CD14-positive monocyte (primary cell): ENCODE measurements at places on chromosomes 3 and 15.

DNA sequence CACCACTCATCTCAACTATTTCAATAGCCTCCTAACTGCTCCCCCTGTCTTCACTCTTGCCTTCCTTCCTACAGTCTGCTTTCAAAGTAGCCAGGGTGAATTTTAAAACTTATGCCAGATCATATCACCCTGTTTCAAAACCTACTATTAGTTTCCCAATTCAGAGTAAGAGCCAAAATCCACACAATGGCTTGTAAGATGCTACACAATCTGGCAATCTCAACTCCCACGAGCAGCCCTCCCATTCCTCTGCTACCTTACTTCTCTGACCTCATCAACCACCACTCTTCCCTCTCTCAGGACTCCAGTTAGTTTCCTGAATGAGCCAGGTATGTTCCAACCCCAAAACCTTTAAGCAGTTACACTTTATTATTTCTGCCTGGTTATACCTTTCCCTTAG lies 62.5 kb downstream of the VPS13C start:
- no peak for DNase-seq

DNA sequence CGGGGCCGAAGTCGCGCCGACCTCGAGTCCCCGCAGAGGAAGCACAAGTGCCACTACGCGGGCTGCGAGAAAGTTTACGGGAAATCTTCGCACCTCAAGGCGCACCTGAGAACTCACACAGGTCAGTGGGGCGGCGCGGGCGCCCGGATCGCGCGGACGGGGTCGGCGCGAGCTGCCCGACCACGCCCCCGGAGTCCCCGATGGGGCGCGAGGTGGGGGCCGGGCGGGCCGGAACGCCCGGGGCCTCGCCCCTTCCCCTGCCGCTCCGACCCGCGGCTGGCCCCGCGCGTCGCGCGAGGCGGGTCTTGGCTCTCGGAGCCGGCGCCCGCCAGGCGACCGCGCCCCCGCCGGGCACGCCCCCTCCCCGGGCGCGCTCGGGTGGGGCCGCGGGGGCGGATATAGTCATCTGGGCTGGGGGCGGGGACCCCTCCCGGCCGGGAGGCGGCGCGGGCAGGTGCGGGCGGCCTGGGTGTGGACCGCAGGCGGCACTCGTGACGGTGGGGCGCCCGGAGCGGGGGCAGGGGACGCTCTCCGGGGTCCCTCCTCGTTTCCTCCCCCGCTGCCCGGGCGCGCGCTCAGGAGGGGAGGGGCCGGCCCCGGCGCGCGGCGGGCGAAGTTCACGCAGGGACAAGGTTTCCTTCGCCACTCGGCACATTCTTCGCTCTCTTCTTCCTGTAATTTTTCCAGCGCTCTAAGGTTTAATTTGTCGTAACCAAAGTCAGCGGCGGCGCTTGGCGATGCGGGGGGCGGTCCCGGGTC lies 1.2 kb downstream of the KLF13 start:
- peak; percentile 56 for DNase-seq

GRCh38 chr15:39344662-39345141 lies 236.2 kb upstream of the THBS1 start:
- peak; percentile 19 for DNase-seq

DNA sequence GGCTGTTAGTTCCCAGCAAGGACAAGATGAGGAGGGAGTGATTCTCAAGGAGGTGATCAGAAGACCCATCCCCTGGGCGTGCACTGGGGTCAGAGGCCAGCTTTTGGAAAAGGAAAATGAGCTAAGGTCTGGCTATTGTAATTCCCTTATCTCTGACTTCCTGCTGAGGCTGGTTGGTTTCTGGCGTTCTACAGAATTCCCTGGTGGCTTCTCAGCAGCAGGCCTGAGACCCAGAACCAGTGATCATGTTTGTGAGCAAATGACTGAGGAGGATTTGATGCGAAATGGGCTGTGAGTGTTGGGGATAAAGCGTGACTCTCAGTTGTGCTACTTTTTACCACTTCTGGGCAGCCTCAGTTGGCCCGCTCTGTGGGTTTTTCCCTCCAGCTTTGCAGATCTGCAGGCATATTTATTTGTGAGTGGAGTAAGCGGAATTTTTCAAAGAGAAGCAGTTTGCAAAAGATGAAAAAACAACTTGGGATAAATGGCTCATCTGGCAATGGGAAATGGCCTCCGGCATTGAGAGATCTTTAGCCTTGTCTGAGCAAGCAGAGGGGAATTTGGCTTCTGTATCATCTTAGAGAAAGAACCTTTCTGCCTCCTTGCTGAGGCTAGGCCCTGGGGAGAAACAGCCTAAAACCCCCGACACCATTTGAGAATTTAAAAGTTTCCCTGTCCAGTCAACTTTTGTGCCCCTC lies 102.7 kb downstream of the SLCO3A1 start:
- DNase-seq, result no peak

GRCh38 chr3:70646635-70647034 lies 334.2 kb upstream of the MDFIC2 start:
- DNase-seq, result no peak

GRCh38 chr3:157093096-157093495 lies 66.9 kb downstream of the CCNL1 start:
- no peak for DNase-seq

- DNase-seq, result no peak
Measured at GRCh38 chr3:81425198-81425868, 336.1 kb downstream of the GBE1 start.

DNA sequence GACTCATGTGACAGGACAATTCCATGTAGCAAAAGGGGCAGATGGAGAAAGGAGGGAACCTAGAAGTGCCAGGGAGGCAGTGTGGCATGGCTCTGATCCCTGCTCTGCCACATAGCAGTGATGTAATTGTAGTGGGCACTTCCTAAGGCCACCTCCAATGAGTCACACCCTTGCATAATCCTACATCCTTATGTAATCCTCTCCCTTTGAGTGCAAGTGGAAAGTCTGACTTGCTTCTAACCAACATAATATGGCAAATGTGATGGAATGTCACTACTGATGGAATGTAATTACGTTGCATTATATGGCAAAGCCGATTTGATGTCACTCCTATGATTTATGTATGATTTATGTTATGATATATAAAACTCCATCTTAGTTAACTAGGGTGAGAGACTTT lies 72.9 kb upstream of the ATP2C1 start:
- DNase-seq, result peak; percentile 82

DNA sequence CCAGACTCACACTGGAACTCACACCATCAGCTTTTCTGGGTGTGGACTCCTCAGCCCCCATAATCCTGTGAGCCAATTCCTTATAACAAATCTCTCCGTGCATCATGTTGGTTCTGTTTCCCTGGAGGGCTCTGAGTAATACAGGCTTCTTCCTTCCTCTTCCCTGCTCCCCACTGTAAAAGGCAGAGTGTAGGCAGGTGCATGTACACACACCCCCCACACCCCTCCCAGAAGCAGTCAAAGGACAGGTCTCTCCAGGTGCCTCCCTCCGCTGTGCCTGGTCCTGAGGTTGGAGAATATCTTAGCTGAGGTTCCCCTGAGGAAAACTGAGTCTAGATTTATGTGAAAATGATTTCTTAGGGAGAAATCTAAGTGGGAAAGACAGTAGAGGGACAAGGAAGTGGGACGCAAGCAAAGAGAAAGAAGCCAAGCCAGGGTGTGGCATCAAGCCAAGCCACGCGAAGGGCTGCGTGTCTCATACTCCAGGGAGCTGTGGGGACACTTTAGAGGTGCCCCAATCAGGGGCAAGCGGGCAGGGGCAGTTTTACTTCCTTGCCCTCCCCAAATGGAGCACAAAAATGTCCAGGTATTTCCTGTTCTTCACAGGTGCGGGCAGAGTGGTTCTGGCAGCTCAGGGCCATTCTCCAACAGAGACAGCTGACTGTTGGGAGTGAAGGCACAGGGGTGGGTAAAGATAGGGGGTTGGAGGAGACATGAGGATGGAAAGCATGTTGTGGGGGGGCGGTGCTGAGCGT lies 86.6 kb downstream of the HMG20A start:
- DNase-seq, result no peak

GRCh38 chr3:67437789-67438188 lies 216.6 kb downstream of the SUCLG2 start:
- no peak for DNase-seq

GRCh38 chr3:4233488-4233887 lies 69.7 kb upstream of the SETMAR start:
- no peak for DNase-seq

- no peak for DNase-seq
Measured at GRCh38 chr3:190655933-190656332, 142.0 kb downstream of the IL1RAP start.

DNA sequence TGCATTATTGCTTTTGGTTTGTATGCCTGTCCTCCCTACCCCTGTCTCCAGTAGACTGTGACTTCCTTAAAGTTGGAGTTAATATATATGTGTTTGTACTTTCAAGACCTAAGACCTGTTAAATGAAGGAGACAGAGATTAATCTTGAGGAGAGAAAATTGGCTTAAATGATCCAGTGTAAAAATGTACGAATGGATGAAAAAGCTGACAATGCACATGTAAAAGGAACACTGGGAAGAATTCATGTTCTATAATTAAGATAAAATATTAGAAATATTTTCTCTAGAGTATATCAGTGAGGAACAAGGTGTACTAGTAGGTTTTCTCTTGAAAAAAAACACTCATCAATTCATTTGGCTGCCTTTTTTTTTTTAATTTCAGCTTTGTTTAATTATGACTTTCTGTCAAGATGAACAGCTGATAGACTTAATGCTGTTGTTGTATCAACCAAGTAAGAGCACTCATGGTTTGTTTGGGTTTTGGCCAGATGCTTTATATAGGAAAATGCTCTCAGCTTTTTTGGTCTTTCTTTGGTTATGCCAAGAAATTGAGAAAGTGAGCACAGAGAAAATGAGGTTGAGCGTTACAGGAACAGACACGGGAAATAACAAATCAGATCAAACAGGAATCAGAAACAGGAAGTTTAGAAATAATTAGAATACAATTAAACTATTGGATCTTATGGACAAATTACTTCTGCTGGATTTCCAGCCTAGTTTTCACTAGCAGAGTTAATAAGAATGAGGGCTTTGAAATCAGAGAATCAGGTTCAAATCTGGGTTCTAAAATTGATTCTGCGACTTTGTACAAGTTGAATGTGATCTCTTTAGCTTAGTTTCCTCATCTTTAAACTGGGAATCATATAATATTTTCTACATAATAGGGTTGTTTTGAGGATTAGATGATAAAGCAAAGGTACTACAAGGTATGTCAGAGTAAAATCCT lies 38.3 kb upstream of the AADAC start:
- no peak for DNase-seq

GRCh38 chr15:95417761-95418160 lies 912.7 kb upstream of the NR2F2 start:
- DNase-seq, result no peak

- no peak for DNase-seq
Measured at GRCh38 chr3:138389841-138390581, 41.6 kb downstream of the MRAS start.

DNA sequence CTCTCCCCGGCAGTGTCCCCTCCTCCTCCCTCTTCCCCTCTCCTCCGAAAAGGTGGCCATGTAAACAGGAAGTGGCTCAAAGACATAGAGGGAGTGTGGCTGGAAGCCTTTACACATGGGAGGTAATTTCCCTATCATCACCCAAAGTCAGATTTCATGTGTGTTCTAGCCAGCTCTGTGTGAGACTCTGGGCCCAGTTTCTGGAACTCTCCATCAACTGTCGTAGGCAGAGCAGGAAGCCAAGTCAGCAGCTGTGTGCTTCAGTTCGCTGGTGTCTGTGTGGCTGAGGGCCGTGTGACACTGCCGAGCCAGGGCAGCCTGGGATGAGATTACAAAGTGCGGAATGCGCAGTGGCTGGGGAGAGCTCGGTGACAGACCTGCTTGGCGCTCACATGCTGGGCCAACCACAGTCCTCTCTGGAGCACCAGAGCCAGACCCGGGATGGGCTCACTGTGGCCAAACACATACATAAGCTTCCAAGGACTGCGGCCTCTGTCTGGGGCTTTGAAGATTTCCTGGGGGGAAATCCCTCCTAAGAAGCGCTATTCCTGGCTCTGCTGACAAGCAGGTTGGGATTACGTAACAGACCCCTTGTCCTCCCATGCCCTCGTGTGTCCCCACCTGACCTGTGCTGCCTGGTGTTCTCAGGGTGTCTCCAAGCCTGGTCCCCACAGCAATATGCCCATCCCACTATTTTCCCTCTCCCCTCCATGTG lies 50.7 kb downstream of the UMPS start:
- DNase-seq, result peak; percentile 12

DNA sequence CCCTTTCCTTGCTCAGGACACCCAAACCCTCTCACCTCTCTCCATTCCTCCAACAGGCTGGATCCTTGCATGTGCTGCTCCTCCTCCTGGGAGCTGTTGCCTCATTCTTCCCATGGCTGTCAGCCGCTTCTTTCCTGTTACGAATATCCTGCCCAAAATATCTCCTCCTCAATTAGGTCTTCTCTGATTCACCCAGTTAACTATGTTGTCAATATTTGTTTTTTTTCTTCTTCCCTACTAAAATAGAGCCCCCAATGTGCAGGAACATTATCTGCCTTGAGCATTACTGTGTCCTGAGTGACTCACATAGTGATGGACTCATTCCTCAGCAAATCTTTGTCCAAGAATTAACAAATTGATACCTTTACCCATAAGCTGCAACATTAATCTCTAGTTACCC lies 357.2 kb downstream of the CLSTN2 start:
- DNase-seq, result no peak

GRCh38 chr15:42141246-42141645 lies 15.2 kb downstream of the PLA2G4F start:
- no peak for DNase-seq

GRCh38 chr15:39247574-39247973 lies 333.3 kb upstream of the THBS1 start:
- DNase-seq, result no peak

- DNase-seq, result no peak
Measured at GRCh38 chr3:178439504-178439903, 96.7 kb upstream of the KCNMB2 start.

DNA sequence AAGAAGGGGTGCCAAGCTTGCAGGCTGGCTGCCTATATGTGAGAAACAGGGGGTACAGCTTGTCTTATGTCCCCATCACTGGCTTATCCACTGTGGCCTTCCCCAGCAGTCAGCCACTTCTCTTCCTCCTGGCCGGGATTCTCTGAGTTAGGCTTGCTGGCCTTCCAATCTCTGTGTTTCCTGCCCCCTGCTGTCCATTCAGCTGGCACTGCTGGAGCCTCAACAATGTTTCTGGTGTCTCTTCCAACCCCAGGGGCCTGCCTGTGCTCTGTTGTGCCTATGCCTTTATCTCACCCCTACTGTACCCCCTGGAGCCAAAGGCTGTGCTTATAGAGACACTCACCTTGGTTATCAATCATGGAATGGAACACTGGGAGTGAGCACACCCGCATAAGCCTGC lies 36.5 kb downstream of the ANAPC13 start:
- no peak for DNase-seq

DNA sequence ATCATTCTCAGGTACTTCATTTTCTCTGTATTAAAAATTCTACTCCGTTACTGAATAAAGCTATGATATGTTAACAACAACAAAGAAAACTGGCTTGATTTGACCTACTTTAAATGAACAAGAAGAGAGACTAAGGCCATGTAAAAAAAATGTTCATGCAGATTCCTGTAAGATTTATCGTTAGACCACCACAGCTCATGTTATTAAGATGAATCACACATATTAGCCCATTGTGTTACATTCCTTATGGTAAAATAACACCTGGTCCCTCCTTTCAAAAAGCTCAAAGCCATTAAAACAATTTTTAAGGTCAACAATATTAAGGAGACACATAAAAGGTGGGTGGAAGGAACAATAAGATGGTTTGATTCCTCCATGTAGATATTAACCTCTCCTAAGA lies 6.3 kb downstream of the THOC7 start:
- DNase-seq, result no peak

- no peak for DNase-seq
Measured at GRCh38 chr3:62622553-62623174, 249.3 kb upstream of the FEZF2 start.

- DNase-seq, result no peak
Measured at GRCh38 chr3:134104031-134104430, 74.3 kb upstream of the SLCO2A1 start.

- no peak for DNase-seq
Measured at GRCh38 chr3:64187065-64187959, 38.0 kb downstream of the PRICKLE2 start.
